CD4-positive, alpha-beta T cell treated with Interleukin-4 for 4 hours (primary cell): ENCODE measurements at places on chromosomes 3 and 15.

DNA sequence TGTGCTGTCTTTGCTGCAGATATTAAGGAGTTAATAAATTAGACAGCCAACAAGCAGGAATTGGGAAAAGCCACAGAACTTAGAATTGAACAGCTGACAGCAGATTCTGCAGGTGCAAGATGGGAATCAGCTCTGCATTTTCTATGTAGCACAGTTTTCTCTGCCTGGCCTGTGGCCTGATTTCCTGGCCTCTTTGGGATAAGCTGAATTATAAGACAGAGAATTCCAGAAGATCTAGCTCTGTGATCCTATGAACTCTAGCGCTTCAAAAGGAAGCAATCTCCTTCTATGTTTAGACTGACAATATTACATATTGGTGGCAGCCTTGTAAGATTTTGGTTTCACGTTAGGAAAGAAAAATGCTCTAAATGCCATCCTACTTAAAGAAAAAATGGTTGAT lies 24.0 kb upstream of the SOX2 start:
- DNase-seq, result no peak

- no peak for DNase-seq
Observed at GRCh38 chr3:112958811-112959560, 15.9 kb downstream of the CD200R1 start.

DNA sequence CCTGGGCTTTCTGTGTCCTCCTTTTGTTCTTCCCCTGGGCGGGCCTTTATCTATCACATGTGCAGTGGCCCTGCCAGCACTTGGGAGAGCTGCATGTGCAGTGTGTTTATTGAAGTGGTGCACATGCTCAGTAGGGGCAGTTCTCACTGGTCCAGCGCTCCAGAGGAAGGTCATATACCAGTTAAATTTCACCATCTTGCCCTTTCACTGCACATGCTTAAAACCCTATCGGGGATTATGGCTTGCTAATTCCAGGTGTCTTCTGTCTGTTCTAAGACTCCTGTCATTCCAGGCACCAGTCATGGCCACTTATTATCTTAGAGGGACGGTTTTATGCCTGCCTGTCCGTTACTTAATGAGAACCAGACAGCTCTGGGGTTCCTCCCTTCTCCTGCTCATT lies 52.2 kb downstream of the ROPN1B start:
- DNase-seq, result no peak

- no peak for DNase-seq
Observed at GRCh38 chr3:166837535-166837934, 542.6 kb downstream of the ZBBX start.

DNA sequence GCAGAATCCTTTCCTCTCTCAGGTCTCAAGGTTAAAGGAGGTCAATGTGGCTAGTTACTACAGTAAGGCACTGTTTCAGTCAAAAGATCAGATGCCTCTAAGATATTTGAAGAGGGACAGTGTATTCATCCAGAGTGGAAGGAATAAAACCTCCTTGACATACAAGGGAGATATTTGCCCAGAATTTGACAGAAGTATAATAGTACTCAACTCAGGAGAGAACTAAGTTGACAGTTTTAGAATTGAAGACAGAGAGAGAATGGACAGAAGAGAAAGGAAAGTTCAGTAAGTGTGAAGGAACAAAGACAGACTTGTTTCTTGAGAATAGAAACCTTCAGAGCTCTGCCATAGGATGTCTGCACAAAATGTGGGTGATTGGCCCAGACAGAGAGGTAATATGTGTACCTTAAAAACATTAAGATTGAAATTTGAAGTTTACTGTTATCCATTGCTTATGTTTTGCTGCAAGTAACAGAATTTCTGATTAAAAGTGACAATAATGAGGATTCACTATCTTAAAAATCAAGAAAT lies 507.1 kb downstream of the IGSF11 start:
- DNase-seq, result no peak

GRCh38 chr3:46699676-46700523 lies 1.3 kb upstream of the TMIE start:
- no peak for DNase-seq

- no peak for DNase-seq
Observed at GRCh38 chr3:58557491-58557890, 19.7 kb downstream of the FAM107A start.

DNA sequence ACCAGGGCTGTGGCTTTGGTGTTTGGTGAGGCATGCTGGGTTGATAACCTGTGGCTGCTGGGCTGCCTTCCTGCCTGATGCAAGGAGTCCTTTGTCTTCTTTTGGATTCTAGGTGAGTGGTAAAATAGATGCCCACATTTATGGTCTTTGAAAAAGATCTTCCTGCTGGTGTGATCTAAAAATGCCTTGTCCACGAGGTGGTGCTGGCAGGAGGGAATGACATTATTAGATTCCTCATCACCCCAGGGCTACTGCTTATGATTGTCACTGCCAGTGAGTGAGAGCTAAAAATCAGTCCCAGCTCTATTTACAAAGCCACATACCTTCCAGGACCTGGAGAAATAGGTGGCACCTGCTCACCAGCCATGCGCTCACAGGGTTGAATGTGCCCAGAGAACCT lies 355.5 kb upstream of the ROPN1 start:
- DNase-seq, result no peak

DNA sequence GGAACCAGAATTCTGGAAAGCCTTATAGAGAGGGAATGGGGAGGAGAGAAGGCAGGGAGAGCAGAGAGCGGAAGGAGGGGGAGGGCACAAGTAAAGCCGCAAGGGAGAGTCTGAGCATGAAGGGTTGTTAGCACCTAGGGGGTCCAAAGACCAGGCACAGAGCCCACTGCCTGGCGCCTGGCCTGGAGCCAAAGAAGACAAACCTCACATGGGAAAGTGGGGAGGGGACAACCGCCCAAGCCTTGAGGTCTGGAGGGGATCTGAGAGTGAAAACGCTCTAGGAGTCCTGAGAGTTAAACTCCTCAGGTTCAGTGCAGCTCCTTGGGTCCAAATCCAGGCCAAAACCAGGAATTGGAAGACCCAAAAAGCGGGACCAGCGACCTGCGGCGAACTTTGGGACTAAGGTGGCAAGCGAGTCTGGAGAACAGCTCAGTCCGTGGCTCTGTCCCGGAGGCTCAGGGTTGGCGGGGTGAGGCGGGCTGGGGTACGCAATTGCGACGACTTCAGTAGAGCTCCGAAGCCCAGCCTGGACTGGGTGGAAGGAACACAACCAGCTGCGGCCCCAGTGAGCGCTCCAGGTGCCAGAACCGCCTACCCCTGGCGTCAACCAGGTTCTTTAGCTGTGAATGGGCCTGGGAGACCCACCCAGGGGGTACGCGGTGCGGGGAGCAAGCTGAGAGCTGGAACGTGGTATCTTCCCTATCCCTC lies 807 bp upstream of the INAFM2 start:
- DNase-seq, result no peak

GRCh38 chr3:73624821-73625665 lies at the start of gene PDZRN3:
PDZRN3 (minus strand) TSS chr3:73624941.
- no peak for DNase-seq
